ENCODE measurements at places on chromosomes 4 and X.

DNA sequence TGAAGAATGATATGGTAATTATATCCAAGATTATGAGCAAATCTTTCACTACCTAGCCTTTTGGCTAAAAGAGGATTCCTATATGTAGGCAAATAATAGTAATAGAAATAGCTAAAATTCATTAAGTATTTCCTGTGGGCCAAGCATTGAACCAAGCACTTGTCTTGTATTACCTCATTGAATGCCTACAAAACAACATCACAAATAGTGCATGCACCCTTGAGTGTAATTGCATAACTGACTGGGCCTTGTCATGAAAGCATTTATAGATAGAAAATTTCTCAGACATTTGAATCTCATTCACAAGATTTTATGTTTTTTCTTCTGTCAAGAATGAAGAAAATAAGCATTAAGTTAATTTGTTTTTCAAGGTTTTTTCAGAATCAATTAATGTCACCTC lies 3.9 kb upstream of the HPGDS start:
- DNase-seq = no peak

GRCh38 chr4:47913330-47913729 lies 1.1 kb downstream of the NFXL1 start:
- DNase-seq = no peak

GRCh38 chr4:19689511-19689910 lies 562.2 kb upstream of the SLIT2 start:
- DNase-seq = no peak

- no peak for DNase-seq
Observed at GRCh38 chr4:184688447-184688846, 38.9 kb downstream of the PRIMPOL start.

DNA sequence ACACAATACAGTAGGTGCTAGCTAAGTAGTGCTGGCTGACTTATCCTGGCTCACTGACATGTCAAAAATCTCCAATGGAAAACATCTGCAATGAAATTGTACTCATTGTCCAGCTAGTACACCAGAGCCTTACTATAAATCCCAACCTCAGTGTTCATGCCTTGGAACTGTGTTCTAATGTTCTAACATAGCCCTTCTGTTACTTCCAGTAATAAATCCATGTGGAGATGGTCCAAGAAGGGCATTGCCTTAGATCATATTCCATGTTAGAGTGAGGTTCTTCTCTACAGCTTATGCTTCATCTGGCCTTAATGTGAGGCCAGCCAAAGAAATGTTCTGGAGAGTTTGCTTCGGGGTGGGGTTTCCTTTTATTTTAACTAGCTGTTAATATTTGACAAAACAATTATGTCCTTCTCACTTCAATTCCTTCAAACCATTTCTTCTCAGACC lies 25.1 kb downstream of the ENOX2 start:
- DNase-seq = no peak

GRCh38 chr4:123127218-123127617 lies 204.8 kb upstream of the NUDT6 start:
- DNase-seq = no peak

DNA sequence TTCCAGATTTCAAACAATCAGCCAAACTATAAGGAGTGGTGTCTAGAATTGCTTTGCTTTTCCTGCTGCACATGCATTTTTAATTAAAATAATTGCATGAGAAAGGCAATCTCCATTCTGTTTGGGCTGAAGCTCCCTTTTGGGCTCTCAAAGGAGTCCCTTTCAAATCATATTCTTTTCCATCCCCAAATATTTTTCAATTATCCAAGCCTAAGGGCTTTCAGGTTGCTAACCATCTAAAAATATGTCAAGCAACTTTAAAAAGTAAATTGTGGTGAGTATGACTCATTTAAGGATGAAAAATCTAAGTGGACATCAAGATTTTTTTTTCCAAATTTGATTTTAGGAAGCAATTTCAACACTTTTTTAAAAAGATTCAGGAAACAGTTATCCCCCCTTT lies 28.4 kb downstream of the PIR start:
- DNase-seq = no peak
